NT2/D1 (cell line): ENCODE measurements at places on chromosomes 13 and 19.

GRCh38 chr13:52371736-52372247, 34.2 kb downstream of the THSD1 start:
- no peak for DNase-seq

DNA sequence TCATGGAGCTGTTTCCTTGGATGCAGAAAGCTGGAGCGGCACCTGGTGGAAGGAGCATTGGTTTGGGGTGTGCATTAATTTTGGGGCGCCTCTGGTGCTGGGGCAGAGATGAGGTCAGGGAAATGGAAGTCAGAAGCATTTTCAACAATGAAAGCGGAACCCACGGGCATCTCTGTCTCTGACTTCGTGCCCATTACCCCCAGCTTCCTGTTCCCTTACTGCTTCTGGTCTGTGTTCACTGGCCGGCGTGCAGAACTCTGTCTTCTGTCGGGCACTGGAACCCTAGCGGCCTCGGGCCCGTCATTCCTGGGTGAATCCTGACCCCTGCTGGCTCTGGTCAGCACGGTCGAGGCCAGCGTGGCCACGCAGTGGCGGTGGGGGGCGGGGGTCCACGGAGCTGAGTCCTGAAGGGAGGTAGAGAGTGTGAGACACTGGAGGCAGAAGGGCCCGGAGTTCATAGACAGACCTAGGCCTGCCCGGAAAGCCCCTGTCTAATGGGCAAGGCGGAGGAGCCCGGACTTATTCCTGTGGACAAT, 7.9 kb upstream of the LINGO3 start:
- peak; percentile 39 for DNase-seq

- no peak for DNase-seq
Measured at GRCh38 chr19:16184665-16185122, 516 bp upstream of the FAM32A start.

DNA sequence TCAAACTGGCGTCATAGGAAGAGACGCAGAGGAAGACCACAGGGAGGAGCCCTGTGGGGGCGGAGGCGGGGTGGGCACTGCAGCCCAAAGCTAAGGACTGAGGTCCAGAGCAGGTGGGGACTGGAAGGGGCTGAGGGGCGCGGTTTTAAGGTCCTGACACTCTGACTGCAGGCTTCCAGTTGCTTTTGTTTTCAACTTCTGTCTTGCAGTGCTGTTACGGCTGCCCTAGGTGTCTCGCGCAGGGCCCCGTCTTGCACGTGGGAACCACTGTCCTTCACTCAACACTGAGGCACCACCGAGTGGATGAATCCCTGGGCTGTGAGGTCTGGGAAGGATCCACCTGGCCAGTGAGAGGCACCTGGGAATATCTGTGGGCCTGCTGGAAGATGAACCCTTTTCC, 76.0 kb downstream of the TEX29 start:
- DNase-seq, result no peak

GRCh38 chr19:19591133-19591825, 27.2 kb downstream of the PBX4 start:
- peak; percentile 58 for DNase-seq

- DNase-seq, result no peak
Measured at GRCh38 chr19:51010066-51010795, 8.8 kb upstream of the KLK8 start.

DNA sequence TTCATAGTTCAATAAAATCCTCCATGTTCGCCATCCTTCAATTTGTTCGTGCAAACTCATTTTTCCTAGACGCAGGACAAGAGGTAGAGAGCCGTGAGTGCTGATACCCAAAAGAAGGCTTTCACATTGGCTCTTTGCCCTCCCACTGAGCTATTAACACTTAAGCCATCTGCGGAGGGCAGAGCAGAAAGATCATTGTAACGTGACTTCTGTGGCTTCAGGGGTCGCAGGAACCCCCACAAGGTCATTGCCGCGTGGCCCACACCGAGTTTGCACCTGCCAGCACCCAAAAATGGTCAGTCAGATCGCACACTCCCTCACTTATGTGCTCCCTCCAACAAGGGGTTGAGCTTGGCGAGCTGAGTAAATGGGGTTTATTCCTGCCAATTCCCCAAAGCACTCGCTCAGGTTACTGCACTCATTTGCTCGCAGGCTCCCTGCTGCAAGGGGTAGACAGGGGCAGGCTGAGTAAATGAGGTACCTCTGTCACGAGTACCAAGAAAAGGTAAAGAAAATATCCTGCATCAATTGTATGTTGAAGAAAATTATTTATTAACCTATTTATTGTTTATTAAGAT, 144.1 kb downstream of the PRR20E start:
- no peak for DNase-seq

- DNase-seq, result no peak
Measured at GRCh38 chr19:52296400-52296772, 583 bp upstream of the ZNF480 start.

GRCh38 chr13:51339952-51340732, 651 bp downstream of the SERPINE3 start:
- DNase-seq, result no peak

DNA sequence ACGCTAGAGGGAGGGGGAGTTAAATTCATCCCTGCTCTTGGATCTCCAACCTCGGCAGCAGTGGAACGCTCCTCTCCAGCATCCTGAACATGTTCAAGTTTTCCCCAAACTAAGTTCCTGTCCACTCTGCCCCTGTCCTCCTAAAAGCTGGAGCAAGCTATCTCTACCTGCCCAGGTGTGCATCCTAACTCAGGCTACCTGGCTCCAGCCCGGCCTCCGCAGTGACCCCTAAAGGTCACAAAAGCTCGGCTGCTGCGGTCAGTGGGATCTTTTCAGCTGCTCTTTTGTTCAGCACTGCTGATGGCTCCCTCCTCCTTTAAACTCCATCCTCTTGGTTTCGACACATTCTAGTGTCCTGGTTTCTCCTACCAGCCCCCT, 1.4 kb downstream of the DCUN1D2 start:
- DNase-seq, result no peak

DNA sequence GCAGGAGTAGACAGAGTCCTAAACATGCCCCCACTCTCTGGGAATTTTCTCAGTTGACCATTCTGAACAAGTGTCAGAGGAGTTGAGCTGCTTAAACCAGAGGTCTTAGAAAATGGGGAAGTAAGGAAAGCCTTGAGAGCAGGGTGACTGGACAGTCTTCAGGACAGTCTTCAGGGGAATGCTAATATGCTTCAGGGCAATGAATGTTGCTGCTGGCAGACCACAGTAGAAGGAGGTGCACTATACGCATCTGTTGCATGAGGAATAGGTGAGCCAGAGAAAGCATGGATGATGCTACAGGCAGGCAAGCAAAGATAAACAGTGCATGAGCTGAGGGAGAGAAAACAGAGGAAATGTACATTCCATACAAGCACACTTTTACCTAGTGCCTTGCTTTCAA, 196.6 kb upstream of the GPR12 start:
- DNase-seq, result no peak

- no peak for DNase-seq
Measured at GRCh38 chr13:113034451-113035212, 65.6 kb downstream of the MCF2L start.

DNA sequence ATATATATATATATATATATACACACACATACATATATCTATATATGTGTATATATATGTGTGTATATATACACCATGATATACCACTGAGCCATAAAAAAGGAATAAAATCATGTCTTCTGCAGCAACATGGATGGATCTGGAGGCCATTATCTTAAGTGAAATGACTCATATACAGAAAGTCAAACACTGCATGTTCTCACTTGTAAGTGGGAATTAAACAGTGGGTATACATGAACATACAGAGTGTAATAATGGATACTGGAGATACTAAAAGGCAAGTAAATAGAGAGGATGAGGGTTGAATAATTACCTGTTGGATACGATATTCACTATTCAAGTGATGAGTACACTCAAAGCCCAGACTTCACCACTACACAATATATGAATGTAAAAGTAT, 332.6 kb downstream of the SLITRK1 start:
- DNase-seq, result no peak

DNA sequence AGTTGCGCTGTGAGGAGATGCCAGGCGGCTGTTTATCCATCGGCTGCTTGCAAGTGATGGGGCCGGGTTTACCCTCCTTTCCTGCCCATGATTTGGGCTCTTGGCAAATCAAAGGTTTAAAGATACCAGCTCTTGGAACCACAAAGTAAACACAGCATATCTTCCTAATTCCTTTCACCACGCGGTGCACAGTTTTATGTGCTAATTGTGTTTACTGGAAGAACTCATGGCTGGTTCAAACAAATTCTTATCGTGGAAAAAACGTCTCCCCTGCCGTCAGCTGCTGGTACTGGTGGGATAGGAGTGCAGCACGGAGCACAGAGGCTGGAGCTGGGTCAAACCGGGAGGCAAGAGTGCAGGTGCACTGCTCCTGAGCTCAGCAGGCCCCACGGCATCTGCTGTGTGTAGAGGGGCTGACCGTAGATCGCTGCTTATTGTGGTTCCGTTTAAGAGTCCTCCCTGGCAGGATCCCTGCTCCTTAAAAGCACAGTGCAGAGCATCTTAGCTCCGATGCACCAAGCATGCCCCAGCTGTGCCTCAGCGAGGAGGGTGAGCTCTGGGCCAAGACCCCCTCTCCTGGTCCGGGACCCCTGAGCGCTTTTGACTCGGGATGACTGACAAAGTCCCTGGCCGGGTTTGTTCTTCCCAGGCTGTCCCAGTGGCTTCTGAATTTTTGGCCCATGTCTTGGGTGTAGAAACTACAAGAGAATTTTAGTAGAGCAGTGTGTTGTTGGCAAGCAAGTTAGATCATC, 51.3 kb upstream of the GAS6 start:
- no peak for DNase-seq

- DNase-seq, result no peak
Measured at GRCh38 chr19:1987197-1988187, 28.0 kb downstream of the BTBD2 start.

- no peak for DNase-seq
Measured at GRCh38 chr19:44313231-44313630, 8.4 kb upstream of the ZNF235 start.

- no peak for DNase-seq
Measured at GRCh38 chr13:86945584-86945983, 725.6 kb upstream of the SLITRK5 start.
